CD4-positive, alpha-beta T cell treated with Interleukin-6 at 100 ng/mL for 8 hours (primary cell): ENCODE measurements at places on chromosomes 11 and 22.
A peak's percentile ranks its signal among the peaks of the same experiment; 100 is the strongest.

DNA sequence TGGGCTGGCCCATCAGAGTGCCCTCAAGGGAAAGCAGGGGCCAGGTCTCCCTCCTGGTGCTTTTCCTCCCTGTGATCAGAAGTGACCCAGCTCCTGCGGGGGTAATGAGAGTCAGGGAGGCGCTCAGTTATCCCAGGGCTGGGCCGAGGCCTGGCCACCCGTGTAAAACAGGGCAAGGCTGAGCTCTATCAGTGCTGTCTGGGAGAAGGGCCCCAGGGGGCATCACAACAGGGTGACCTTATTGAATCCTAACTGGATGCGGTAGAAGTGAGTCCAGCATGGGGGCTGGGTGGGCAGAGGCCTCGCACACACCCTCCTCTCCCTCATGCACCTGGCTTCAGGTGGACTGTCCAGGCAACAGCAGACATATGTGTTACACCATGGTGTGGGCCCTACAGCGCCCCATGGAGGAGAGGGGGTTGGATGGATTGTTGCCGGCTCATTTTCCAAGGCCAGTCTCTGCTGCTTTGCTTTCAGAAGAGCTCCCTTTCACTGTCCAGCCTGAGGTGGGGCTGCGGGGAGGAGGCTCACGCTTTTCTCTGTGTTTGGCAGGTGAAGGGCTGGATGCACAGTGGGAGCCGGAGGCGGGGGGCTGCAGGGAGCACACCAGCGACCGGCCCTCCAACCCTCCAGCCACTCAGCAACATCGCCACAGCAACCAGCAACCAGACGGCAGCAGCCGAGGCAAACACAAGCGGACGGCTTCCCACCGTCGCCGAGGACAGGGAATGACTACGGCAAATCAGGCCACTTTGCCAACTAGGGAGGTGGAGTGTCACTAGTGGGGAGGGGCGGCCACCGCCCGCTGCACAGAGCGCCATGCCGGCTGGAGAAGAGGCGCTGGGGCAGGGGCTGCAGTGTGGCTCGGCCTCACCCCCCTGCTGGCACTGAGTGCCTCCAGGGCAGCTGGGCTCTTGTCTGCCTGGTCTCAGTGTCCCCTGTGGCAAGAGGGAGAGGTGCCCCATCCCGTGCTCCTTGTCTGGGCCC is 24.7 kb downstream of the GNAZ start:
- no peak for DNase-seq

GRCh38 chr11:30487200-30487898 is 98.8 kb downstream of the MPPED2 start:
- no peak for DNase-seq

DNA sequence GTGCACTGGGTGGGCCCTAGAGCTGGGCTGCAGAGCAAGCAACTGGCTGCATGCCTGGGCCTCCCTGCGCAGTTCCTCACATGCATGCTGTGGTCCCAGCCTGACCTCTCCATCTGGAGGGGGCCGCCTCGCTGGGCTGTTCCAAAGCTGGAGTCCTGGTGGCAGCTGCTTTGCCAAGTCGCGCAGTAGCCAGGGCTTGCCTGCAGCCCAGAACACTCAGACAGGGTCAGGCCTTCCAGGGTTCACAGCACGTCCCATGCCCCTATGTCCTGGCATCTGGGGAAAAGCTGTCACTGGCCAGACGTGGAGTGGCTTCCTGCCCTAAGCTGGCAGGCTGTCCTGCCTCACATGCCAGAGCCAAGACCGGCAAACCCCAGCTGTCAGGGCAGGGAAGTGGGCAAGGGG is 16.5 kb upstream of the CDC42EP2 start:
- DNase-seq, result no peak

- no peak for DNase-seq
Measured at GRCh38 chr11:2362414-2362813, 14.7 kb upstream of the CD81 start.

GRCh38 chr11:119614222-119615002 is 114.6 kb downstream of the NECTIN1 start:
- no peak for DNase-seq

GRCh38 chr22:32761251-32761903 is 40.1 kb upstream of the TIMP3 start:
- DNase-seq, result no peak

DNA sequence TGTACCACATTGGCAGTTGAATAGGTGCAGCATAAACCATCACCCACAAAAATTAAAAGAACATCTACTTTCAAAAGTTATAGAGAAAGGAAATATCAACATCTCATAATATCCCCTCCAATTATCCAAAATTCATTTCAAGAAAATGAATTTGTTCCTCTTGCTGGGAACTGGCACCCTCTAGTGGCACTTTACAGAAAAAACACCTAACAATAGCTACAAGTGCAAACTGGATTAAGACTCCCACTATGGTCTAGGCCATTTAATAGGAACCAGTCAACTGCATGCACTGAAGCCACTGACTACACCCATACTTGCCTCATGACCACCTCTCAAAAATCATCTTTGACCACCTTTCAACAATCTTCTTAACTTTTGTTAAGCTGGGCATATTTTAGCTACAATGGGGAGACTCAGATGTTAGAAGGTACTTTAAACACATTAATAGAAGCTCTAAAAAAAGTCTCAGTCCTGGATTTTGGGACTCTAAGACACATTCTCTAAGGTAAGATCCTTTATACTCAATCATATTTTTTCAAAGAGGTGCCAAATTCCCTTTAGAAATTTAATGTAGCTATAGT is 17.3 kb downstream of the TRAF6 start:
- DNase-seq, result peak; percentile 53
